ENCODE measurements at places on chromosomes 7 and 10.

- DNase-seq, result no peak
These were observed 109.5 kb downstream of the PARP12 start for GRCh38 chr7:139953229-139953628.

GRCh38 chr7:72058579-72058978, 353.6 kb downstream of the CALN1 start:
- DNase-seq, result no peak

GRCh38 chr7:121853307-121853706, 19.7 kb upstream of the PTPRZ1 start:
- DNase-seq, result no peak

DNA sequence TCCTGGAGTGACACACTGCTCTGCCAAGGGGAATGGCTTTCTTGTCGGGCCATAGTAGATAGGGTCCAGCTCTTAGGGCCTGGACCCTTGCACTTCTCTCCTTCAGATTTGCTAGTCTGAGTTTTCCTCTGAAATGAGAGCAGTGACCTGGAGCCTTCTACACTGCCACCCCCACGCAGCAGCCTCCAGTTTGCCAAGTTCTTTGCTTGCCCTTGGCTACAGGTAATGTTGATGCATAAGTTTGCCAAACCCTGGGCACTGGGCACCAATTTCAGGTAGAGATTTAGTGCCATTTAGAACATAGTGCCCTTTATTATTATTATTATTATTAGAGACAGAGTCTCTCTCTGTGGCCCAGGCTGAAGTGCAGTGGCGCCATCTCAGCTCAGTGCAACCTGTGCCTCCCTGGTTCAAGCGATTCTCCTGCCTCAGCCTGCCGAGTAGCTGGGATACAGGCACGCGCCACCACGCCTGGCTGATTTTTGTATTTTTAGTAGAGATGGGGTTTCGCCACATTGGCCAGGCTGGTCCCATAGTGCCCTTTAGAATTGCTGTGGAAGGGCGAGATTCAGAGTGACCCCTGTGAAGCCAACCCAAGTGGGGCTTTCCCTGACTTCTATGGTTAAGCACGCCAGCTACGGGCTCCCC, 14.5 kb downstream of the EEPD1 start:
- DNase-seq, result no peak

- DNase-seq, result no peak
These were observed 187.4 kb upstream of the MGMT start for GRCh38 chr10:129279446-129280154.

GRCh38 chr7:29248713-29249382, 54.3 kb downstream of the CHN2 start:
- DNase-seq, result no peak

GRCh38 chr7:108188724-108189123, 58.6 kb upstream of the LAMB4 start:
- no peak for DNase-seq

DNA sequence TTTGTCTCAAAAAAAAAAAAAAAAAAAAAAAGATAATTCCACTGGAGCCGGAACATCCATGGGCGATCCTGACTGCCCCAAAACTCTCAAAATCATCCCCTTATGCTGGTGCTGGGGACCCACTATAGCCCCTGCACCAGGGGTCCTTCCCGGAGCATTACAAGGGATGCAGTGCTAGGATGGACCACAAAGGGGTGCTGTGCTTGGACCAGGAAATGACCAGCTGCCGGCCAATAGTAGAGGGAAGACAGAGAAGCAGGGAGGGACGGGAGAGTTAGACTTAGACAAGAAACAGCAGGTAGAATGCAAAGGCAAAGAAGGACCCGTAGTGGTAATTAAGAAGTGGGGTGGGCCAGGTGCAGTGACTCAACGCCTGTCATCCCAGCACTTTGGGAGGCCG, 40.5 kb downstream of the RCC1L start:
- DNase-seq, result no peak

Data from brain pericyte (primary cell).